ENCODE measurements at places on chromosomes 2 and 18.
A peak's percentile ranks its signal among the peaks of the same experiment; 100 is the strongest.

GRCh38 chr18:35045121-35045520 is 3.9 kb downstream of the MAPRE2 start:
- DNase-seq: no peak

- no peak for DNase-seq
Measured at GRCh38 chr18:1595195-1595594, 690.5 kb downstream of the ADCYAP1 start.

DNA sequence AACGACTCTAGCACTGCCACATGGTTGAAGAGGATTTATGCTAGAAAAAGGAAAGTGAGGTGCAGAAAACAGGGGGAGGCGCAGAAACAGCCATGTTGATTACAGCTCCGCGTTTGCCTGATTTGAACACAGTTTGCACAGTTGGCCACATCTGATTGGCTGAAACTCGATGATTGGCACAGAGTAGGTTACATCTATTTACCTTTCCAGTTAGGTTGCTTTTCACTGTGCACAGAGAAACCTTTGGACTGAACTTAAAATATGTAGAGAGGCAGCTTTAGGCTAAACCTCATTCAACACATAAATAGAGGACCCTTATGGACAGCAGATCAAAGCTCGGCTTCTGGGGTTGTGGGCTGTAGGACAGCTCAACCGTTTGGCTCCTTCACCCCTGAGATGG is 153.7 kb upstream of the APCDD1 start:
- DNase-seq: no peak

- DNase-seq: no peak
Measured at GRCh38 chr2:218368621-218369153, 12.0 kb downstream of the CATIP start.

- DNase-seq: no peak
Measured at GRCh38 chr2:85999061-85999831, 106.4 kb downstream of the POLR1A start.

DNA sequence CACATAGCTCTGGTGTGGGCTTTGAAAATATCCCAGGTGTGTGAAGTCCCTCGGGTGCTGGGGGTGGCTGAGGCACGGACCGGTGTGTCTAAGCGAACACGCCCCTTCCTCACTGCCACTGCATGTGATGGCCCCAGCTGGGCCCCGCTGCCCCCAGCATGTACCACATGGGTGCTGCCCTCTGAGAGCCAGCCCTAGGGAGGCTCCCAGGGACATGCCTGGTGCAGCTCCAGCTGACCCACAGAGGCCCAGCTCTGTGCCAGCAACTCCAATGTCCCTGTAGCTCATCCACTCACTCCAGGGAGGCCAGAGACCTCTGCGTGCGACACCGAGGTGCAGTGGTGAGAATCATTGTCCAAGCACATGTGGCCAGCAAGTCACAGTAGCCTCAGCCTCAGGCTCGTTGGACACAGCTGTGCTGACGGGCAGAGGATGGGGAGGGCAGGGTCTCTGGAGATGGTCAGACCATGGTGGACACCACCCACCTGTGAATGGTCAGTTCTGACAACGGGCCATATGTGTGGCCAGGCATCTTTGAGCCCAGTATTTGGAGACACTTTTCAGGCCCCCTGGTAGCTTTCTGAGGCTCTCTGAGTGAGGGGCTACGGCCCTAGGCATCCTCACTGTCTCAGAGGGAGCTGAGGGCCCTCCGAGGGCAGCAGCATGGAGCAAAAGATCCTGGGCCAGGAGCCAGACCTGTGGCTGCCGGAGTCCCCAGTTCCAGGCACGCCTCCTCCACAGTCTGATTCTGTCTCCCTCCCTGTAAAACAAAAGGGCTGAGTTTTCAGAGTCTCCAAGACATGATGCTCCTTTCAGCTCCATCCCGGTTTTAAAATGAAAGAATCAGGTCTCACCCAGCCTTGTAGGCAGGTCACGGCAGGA is 220.7 kb downstream of the NDUFA10 start:
- DNase-seq: no peak

- DNase-seq: no peak
Measured at GRCh38 chr2:122927710-122928557, 1097.2 kb upstream of the CNTNAP5 start.

DNA sequence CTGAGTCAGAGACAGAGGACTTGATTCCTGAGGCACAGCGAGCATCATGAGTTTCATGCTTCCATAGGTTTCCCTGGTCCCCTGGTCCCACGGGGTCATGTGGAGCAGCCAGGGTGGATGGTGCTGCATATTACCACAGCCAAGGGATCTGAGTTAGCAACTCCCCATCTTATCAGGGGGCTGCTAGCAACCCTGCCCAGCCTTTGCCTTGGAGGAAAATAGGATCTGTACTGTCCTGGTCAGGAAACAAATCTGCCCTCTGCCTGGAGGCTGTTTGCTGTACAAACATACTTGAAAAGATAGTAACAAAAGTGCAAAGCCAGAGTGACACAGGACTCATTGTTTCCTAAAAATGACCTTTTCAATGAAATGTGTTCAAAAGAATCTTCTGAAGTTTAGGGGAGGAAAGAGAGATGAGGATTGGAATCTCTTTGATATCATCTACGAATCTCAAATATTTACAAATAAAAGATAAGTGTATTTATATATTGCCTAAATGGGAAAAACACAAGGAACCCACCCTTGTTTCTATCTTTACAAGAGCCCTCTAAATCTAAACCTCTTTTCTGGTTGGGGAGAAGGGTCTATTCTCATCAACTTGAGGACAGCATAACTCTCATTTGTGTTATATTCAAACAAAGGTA is 194.8 kb downstream of the CD226 start:
- no peak for DNase-seq

- no peak for DNase-seq
Measured at GRCh38 chr2:128510701-128511397, 192.2 kb upstream of the HS6ST1 start.

DNA sequence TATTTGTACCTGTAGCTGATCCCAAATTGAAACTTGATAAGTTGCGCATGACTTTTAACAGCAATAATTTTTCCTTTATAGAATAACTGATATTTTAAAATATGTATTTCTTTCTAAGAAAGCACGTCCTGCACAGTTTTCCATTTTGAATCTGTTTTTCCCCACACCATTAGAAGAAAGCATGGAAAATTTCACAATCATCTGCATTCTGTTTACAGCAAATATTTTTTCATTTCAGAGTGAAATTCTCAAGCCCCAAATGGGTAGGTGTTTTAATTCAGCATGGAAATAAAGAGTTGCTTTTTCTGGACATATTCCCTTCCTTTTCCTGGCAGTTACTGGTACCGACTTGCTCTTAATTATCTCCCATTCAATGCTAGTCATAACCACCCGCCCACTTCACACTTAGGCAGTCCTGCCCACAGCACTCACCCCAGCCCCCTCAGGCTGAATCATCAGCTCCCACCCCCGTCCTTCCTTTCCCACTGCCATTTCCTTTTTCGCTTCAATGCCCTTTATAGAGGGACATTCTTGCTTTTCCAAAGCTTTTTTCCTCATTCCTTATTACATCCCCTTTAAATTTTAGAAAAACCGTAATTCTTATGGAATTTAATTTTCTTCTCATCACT is 89.2 kb upstream of the GLS start:
- DNase-seq: peak; percentile 82

DNA sequence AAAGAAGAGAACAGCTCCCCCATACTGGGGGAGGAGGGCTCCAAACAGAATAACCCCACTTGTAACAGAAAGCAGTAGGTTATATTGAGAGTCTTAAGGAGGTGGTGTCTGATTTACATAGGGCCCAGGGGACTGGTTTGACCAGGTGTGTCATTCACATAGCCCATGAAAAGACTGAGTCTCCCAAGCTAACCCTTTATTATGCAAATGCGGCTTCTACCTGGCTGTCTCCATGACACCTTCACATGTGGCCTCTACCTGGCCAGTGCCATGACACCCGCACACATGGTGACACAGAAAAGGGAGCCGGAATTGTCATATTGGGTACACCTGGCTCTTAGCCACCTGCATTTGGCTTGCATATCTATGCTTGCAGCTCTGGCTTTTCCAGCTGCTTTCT is 1057.2 kb upstream of the PIK3C3 start:
- DNase-seq: no peak

- no peak for DNase-seq
Measured at GRCh38 chr2:173136599-173136998, 61.0 kb downstream of the MAP3K20 start.

DNA sequence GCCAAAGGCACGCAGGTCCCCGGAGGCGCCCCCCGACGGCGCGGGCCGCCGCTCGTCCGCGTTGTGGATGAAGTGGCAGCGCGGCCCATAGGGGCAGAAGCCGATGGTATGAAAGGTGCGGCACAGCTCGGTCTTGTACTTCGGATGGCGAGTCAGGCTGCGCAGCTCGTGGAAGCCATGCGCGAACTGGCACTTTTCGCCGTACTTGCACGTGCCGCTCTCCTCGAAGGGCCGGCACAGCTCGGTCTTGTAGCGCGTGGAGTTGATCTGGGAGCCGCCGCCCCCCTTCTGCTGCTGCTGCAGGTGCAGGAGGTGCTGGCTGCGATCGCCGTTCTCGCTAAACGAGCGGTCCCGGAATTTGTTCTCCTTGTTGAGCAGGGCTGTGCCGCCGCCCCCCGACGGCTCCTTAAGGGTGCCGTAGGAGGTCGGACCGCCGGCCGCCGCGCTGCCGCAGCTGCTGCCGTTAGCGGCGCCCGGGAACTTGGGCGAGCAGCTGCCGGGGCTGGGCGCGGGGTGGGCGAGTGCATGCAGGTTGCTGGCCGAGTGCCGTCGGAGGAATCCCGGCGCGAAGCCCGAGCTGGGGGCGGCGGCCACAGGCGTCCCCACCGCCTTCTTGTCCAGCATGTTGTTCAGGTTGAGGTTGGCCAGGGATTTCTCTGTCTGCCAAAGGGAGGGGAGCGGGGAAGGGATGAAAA is 1.2 kb downstream of the ZFP36L2 start:
- no peak for DNase-seq

GRCh38 chr18:77136871-77137665 is 4.5 kb upstream of the MBP start:
- no peak for DNase-seq

Measured in caudate nucleus (tissue), 63 donors.